ENCODE measurements at places on chromosomes 2 and 18.
A peak's percentile ranks its signal among the peaks of the same experiment; 100 is the strongest.

- DNase-seq = no peak
Observed at GRCh38 chr2:187051350-187051749, 202.4 kb upstream of the ZSWIM2 start.

DNA sequence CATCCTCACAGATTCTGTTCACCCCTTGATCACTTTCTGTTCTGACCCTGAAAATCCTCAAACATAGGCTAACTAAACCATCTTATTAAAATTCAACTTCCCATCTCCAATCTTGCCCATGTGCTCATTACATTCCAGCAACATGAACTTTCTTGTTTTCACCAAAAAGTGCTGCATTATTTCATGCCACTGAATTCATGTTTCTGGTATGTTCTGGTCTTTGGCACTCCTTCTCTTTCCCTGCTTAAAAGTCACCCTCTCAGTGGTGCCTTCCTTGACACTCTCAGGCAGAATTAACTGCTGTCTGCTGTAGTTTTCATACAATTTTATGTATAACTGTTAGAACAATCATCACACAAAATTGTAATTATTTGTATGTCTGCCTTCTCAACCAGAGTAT lies 247.7 kb upstream of the RBMS1 start:
- DNase-seq = no peak

- no peak for DNase-seq
Observed at GRCh38 chr2:227472265-227473121, 537 bp downstream of the AGFG1 start.

DNA sequence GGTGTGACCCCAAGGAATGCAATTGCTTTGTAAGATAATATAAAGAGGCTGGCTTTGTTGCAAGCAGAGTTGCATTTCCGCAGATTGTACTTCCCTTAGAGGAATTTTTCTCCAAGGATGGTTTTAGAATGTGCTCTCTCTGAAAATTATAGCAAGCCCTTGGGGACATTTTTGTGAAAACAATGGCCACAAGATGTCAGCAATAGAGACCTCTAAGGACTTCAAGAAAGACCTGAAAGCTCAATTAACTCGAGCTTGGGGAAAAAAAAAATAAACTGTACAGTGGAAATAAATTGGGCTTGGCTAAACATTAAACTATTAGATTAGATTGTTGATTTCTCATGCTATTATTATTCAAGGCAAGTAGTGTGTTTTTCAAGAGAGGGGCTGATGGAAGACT lies 81.3 kb upstream of the KYNU start:
- DNase-seq = no peak

- no peak for DNase-seq
Observed at GRCh38 chr2:11571170-11571569, 37.3 kb downstream of the GREB1 start.

DNA sequence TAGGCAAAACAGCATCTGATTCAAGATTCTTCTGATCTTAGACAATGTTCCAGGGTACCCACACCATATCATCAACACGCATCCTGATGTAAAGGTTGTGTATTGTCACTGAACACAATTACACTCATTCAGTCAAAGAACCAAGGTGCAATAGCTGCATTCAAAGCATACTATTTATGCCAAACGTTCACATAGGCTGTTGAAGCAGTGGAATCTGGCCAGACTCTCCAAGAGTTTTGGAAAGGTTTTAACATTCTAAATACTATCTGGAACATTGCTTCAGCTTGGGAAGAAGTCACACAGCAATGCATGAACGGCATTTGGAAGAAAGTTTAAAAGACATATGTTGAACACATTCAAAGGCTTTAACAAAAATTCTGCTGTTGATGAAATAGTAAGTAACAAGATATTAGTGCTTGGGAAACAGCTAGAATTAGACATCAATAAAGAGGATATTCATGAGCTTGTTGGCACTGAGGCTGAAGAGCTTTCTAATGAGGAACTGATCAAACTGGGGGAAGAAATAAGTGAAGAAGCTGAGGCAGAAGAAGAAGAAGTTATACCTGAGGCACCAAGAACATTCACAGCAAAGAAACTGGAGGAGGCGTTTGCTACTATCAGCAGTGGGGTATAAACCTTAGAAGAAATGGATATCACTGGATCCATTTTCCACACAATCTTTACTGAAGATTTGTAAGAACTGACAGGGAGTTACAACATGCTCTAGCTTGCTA lies 47.6 kb upstream of the MSH6 start:
- no peak for DNase-seq

GRCh38 chr2:20990442-20991430 lies 53.1 kb downstream of the APOB start:
- DNase-seq = no peak

GRCh38 chr2:106147159-106147558 lies 46.9 kb downstream of the UXS1 start:
- DNase-seq = peak; percentile 56

DNA sequence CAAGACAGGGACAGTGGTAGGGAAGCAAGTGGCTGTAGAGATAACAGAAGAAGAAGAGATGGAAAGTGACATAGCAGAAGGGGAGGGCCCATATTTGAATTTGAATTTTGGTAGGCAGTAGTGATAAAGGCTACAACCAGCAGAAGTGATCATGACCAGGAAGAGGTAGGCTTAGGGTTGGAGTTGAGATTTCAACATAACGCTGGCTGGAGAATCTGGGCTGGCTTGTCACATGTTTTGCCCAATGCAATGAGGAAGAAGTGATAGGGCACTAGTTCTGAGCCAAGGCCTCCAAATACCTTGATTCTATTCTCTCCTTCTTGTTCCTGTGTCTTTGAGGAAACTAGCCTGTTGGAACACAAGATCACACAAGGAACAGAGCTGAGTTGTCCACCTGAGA lies 69.4 kb downstream of the SCG2 start:
- no peak for DNase-seq

DNA sequence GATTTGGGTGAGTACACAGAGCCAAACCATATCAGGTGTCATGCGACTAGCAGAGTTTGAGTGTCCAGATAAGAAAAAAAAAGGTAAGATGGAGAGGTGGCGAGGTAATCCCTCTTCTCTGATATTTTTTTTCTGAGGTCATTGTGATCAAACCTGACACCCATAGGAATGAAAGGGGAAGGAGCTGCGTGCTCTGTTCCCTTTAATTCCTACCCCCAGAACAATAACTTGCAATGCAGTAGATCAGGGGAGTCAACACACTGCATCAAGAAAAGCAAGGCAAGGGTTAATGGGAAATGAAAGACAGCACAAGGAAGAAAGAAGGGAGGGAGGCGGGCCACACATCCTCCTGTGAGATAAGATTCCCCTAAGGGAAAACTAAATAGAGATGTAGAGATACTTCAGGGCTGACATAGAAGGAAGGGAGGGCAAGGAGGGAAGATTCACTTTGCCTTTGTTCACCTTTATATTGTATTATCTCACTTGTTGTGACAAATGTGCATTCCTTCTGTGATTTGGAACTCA lies 132.8 kb downstream of the CD226 start:
- no peak for DNase-seq

GRCh38 chr2:174446531-174446930 lies 40.3 kb downstream of the GPR155 start:
- no peak for DNase-seq

DNA sequence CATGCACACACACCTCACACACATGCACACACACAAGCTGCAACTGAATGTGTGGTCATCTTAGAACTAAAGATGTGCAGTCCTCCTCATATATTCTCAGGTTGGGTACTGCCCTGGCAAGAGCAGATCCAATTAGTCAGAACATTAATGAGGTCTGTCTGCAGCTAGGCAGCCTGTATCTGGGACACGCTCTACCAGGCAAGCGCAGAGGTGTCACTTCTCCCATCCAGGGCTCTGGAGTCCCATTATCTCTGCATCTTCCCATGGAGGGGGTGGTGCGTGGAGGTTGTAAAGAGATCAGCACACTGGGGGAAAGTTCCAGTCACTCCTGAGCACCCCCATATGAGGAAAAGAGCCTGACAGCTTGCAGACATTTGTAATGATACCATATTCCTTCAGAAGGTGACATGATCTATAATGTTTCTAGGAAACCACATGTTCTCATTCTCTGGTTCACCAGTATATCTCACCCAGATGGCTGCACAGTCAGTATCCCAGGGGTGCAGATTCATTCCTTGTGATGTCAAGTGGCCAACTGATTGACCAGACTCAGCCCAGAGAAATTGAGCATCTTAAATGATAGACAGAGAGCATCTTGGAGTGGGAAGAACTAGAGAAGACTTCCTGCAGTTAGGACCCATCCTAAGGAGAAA lies 95.4 kb downstream of the RTN4 start:
- DNase-seq = no peak

DNA sequence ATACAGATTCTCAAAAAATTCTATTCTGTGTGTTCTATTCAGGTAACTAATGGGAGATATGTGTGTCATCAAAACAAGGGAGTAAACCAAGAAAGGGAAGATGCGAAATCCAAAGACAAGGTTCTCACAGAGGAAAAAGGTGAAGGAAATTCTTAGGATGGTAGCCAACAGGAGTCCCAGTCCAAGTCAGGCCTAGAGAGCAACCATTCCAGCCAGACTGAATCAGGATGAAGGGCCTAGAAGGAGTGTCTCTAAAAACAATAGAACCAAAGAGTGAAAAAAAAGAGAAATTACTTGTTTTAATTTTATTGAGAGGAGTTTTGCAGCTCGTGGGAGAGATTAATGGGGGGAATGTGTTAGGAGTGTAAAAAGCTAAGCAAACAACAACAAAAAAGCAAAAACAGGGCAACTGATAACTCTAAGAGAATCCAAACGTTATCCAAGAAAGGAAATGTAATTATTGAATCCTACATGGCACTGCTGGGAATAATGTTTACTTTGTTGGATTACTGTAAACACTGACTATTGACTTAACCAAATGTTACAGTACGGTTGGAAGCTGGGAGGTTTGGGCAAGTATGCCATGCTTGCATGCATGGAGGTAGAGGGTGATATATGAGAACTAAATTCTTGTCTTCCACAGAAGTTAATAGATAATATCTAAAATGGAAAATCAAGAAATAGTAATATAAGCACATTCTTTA lies 12.3 kb downstream of the MAP3K20 start:
- no peak for DNase-seq

- no peak for DNase-seq
Observed at GRCh38 chr18:59923539-59924196, 23.9 kb downstream of the PMAIP1 start.

DNA sequence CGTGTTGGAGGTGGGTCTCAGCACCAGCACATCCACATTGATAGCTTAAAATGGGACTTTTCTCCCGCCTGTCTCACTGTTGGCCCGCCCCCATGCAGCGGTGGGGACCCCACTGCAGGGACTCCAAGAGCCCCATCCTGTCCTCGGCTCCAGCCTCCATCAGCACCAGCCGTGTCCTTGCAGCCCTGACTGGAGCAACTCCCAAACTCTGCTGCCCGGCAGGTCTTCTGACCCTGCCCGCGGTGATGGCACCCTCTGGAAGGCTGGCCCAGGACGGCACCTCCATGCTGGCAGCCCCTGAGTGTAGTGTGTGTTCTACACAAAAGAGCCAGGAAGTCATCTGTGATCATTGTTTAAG lies 41.6 kb upstream of the KCNG2 start:
- DNase-seq = no peak

DNA sequence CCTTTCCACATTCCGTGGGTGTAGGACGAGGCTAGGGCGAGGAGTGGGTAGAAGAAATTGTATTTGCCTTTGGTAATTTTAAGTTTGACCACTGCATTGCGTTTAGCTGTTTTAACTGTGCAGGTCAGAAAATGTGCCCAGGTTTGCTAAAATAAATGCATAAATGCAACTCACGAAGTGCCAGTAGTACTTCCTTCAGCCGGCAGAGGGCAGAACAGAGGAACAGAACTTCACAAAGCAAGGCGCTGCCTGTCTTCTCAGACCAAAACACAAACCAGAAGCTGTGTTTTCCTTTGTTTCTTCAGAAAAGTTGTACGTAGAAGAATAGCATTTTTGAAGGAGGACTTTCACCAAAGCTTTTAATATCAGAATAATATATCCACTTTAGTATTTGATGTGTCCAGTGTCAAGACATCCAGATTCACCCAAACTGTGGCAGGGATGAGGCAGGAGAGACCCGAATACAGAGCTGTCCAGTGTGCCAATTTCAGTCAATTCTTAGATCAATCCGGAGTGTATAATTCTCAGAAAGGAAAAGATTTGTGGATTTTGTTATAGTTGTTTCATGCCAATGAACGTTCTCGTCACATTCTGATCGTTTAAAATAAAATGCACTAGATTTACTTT lies 348.6 kb downstream of the DLGAP1 start:
- no peak for DNase-seq

DNA sequence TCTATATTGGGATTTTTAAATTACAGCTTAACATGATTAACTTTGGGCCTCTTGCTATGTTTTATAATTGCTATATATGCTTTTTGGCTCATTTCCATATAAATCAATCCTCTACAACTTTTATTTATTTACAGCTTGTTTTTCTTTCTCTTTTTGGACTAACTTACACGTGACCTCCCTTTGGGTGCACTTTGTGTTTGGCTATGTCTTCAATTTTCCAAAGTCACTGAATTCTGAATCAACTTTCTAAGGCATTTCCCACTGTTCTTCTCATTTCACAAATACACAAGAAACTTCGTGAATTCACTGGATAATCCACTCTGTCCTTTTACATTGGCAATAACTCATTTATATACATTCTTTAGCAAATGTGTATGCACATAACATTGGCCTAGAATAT lies 5.4 kb upstream of the CPS1 start:
- no peak for DNase-seq

- DNase-seq = no peak
Observed at GRCh38 chr2:185466915-185467314, 271.7 kb upstream of the FSIP2 start.

GRCh38 chr2:120066800-120067547 lies 54.1 kb downstream of the EPB41L5 start:
- no peak for DNase-seq

DNA sequence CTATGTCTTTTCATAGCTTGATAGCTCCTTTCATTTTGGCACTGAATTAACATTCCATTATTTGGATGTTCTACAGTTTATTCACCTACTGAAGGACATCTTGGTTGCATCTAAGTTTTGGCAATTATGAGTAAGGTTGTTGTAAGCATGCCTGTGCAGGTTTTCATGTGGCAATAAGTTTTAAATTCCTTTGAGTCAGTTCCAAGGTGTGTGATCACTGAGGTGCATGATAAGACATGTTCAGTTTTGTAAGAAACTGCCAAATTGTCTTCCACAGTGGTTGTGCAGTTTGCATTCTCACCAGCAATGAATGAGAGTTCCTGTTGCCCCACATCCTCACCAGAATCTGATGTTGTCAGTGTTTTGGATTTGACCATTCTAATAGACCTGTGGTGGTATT lies 24.2 kb downstream of the XDH start:
- no peak for DNase-seq

DNA sequence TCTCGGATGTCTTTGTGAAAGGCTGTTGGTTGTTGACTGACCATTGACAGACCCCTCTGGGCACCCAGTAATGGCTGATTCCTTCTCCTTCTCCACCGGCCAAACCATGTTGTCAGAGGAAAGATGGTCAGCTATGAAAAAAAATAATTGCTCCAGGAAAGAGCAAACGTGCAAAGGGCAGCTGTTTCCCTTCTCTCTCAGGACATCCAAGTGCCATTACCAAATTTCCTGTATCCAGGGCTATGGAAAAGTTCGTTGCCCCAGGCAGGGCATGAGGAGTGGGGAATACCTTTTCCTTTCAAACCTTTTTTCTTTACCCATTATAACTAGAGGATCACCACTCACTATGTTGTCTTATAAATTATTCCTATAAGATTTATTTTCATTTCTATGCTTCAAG lies 321.5 kb upstream of the HNRNPA3 start:
- no peak for DNase-seq

Measured in GM04503 (cell line).